ENCODE measurements at places on chromosomes 3 and 15.

- DNase-seq, result no peak
Observed at GRCh38 chr3:127590282-127590592, 296 bp downstream of the TPRA1 start.

GRCh38 chr15:58049520-58050227, 15.8 kb downstream of the ALDH1A2 start:
- no peak for DNase-seq

DNA sequence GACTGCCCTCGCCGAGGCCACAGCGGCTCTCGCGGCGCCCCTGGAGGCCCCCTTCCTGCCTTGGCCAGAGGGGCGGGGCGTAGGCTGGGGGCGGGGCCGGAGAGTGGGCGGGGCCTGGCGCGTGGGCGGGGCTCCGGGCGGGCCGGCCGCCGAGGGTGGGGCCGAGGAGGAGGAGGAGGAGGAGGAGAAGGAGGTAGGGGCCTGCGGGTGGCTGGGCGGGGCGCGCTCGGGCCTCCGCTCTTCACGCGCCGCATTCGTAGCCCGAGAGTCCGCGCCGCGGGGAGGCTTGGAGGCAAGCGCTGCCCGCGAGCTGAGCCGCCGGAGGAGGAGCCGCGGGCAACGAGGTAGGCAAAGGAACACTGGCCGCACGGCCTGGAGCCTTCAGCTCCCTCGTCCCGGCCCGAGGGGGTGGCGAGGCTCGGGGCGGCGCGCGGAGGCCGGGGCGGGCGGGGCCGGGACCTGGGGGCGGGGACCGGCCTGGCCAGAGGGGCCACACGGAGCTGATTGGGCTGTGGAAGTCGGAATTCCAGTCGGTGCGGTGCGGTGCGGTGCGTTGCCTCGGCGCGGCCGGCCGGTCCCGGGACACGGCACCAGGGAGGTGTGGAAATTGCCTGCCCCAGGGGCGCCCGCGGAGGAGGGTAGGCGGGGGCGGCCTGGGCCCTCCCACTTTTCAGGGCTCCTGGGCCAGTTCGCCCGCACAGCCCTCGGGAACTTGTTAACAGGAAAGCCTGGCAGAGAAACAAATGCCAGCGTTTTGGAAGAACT, at the start of gene PPP2R3A:
PPP2R3A (plus strand) TSS at position 223 of the 765 bp plus-strand sequence. CDS start 35,771 bp downstream, outside the sequence.
- DNase-seq, result peak; percentile 50

DNA sequence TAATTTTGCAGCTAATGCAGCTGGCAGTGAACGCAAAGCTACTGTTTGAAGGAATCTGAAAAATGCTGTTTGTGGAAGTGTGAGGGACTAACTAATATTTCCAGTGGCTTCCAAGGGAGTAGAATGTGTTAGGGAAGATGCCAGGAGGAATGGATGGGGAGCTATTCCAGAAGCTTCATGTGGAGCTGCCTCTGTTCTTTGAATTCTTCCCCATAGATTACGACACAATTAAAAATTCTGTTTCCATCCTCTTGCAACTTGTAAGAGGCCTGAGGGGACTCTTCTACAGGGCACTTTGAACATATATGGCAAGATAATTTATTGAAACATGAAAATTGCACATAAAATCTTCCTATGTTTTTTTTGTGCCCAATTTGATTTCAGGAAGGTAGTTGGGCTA, 74.3 kb upstream of the CTXND1 start:
- DNase-seq, result no peak
